ENCODE measurements at places on chromosomes 5 and 9.

GRCh38 chr5:57504357-57504756, 21.7 kb upstream of the ACTBL2 start:
- no peak for DNase-seq

DNA sequence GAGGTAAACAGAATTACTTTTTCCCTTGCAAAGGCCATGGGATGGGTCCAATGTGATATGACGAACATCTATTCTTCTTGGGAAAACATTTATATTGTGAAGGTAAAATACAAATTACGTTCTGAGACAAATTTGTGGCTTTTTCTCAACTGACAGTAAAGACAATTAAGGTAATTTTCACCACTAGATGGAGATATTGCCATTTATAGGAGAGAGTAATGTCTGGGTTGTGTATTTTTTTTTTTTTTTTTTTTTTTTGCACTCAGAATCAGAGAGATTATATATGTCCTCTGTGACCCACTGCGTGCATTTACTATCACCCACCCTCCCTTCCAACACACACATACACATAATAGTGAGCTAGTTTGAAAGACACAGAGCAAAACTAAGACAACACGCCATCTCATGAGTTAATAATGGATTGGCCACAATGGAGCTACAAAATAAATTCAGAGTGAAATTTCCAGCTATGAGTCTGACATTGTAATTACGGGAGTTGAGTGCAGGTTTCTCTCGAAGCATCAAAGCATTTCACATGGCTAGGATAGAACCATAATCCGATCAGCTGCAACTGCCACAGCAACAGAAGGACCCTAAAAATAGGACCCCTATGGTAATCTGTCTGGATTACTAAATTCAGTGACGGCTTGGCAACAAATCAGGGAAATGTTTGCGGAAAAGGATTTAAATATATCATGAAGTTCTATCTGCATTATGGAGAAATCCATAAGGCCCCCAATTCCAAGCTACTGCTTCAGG, 49.2 kb downstream of the ANXA1 start:
- no peak for DNase-seq

DNA sequence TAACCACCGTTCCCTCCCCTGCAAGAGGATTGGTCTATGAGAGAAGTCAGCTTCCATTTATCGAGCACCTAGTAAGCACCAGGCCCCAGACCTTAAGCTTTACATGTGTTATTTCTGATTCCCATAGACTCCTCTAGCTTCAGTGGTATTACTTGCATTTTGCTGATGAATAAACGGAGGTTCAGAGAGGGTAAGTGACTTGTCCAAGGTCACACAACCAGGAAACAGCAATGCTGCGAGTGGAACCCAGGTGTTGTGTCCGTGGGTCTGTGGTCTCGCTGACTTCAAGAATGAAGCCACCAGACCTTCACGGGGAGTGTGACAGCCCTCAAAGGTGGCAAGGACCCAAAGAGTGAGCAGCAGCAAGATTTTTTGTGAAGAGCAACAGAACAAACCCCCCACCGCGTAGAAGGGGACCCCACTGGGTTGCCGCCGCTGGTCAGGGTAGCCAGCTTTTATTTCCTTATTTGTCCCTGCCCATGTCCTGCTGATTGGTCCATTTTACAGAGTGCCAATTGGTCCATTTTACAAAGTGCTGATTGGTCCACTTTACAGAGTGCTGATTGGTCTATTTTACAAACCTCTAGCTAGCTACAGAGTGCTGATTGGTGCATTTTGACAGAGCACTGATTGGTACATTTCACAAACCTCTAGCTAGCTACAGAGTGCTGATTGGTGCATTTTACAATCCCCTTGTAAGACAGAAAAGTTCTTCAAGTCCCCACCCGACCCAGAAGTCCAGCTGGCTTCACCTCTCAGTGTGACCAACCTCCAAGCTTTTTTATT, 29.1 kb upstream of the KCNIP1 start:
- no peak for DNase-seq

DNA sequence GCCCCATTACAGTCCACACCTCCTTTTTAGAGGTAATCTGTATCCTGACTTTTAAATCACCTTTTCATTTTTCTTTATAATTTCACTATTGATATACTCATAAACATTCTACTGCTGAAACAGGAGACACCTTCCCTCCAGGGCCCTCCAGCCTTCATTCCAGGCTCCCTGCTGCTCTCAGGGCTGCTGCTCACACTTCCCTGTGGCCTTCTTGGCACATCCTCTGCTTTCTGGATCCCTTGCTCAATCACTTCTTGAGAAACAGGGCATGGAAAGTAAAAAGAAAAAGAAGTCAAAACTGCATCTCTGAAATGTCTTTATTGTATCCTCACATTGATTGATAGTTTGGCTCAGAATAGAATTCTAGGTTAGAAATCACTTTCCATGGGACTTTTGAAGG, 19.3 kb upstream of the WNT8A start:
- DNase-seq: no peak

DNA sequence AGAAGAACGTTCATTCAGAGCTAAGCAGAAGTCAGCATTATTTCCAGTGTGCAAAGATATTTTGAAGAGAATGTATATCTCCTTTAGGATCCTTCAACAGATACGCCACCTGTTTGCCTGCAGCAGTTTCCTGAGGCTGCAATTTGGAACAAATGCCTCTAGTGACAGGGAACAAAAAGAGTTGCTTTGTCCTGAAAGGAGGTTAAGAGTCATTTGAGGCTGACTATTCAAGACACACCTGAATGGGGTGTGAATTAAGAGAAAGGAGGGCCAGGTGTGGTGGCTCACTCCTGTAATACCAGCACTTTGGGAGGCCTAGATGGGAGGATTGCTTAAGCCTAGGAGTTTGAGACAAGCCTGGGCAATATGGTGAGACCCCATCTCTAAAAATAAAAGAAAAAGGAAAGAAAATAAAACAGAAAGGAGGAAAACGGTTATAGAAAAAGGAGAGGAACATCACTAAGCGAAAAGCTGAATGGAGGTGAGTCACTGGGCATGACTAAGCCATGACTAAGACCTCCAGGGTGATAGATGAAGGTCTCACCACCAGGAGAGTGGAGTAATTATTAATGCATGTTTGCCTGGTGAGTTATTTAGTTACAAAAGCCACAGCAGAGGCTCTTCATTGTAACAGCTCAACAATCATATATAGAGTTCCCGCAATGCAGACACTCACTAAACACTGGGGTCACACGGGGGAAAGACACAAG, 255.2 kb upstream of the TNC start:
- no peak for DNase-seq

DNA sequence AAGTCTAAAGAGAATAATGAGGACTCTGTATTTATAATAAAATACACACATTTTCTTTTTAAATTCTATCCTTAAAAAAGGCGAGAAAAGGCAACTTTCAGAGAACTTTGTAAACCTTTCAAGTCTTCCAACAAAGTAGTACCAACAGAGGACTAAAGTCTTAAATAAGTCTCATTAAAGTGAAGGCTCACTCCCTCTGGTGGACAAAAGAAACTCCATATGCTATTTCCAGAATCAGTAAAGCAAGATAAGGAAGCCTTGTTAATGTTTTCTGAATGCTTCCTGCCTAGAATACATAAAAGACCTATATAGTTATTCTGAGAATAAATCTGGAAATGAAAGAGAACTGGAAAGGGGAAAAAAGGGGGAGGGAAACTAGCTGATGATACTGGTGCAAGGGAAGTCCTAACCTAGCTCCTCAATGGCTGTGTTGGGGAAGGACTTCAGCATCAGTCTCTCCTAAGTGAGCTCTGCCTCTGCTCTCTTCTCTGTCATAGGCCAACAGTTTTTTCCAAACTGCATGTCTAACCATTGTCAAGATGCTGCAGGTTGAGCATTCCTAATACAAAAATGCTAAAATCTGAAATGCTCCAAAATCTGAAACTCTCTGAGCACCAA, 7.2 kb downstream of the HMGCS1 start:
- no peak for DNase-seq

DNA sequence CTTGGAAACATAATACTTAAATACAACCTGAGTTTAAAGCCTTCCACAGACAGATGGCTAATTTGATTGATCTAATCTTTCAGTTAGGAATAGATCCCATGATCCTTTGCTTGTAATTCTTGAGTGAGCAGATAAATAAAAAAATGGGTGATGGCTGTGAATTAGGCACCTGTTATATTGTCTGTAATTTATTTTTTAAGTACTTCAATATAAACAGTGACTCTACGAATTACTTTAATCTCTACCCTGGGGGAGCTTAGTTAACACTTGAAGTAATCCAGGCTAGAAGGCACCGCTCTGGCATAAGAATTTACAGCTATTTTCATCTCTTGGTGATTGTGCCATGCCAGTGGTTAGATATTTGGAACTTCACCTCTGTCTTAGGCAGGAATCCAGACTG, 9.0 kb downstream of the EGFLAM start:
- DNase-seq: no peak

DNA sequence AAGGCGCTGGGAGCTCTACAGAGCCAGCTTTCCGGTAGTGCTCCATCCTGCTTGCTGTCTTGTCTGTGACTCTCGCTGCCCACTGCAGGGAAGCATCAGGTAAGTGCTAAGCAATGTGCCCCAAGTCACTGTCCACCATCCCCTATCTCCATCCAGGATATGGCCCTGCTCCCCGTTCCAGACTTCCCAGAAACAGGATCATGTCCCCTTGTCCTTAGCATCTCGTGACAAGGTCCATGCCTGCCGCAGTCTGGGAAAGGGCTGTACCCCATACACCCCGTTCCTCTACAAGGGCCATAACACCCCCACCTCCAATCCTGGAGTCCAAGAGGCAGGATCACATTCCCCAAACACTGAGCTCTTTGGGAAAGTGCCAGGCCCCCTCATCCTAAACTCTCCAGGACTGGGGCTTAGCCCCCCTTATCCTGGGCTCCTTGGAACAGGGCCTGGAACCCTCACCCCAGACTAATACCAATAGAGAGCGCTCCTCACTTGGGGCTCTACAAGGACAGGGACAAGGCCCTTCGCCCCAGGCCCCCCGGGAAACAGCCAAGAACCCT, 566 bp downstream of the RPP25L start:
- no peak for DNase-seq

GRCh38 chr5:159398936-159399335, 68.6 kb upstream of the IL12B start:
- no peak for DNase-seq

DNA sequence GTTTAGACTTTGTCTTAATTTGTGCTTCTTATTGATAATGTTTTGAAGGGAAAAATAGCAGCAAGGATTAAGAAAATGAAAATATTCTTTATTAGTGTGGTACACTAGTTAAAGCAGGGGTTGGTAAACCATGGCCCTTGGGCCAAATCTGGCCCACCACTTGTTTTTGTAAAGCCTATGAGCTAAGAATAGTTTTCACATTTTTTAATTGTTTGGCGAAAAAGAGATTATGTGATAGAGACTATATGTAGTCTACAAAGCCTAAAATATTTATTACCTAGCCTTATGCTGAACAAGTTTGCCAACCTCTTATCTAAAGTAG, 57.2 kb downstream of the KCNN2 start:
- DNase-seq: no peak

DNA sequence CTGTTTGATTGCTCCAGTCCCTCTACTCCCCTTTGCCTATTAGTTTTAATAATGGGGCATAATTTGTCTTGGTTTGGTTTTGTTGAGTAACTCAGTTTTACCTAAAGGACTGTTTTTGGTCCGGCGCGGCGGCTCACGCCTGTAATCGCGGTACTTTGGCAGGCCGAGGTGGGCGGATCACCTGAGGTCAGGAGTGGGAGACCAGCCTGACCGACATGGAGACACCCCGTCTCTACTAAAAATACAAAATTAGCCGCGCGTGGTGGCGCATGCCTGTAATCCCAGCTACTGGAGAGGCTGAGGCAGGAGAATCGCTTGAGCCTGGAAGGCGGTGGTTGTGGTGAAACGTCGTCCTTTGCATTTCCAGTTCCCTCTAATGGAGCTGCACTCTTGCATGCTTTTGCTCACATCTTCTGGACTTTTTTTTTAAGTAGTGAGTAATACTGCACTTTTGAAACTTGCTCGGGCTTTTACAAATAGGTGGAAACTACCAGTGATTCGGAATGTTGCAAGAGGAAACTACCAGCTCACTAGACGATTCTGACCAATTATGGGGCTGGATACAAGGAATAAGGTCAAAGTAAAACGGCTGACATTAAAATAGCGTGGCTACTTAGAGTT, 721 bp upstream of the MAML1 start:
- peak; percentile 22 for DNase-seq

- no peak for DNase-seq
Measured at GRCh38 chr9:567128-567746, 274.3 kb upstream of the DMRT1 start.

- DNase-seq: no peak
Measured at GRCh38 chr5:23234197-23234596, 273.2 kb upstream of the PRDM9 start.

- DNase-seq: no peak
Measured at GRCh38 chr9:129109952-129110739, 447 bp downstream of the CRAT start.

GRCh38 chr5:44046619-44047364, 342.4 kb downstream of the FGF10 start:
- no peak for DNase-seq

- no peak for DNase-seq
Measured at GRCh38 chr5:98128271-98128670, 645.2 kb upstream of the RGMB start.

GRCh38 chr5:78650531-78650930, 2.0 kb upstream of the LHFPL2 start:
- DNase-seq: no peak

- no peak for DNase-seq
Measured at GRCh38 chr9:112820881-112821280, 69.8 kb downstream of the SLC46A2 start.

DNA sequence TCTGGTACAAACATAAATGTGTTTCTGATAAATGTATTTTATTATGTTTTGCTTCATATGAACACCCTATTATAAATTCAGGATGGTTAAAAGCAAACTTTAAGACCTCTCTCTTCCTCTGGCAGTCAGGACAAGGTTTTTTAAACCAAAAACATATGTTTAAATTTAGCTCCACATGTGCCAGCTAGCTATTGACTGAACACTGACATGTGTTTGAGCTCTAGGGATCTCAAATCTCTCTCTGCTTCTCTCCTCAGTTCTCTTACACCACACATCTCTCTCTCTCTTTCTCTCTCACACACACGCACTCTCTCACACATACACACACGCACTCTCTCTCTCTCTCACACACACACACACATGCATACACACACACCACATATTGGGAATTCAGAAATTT, 150.1 kb upstream of the RFX3 start:
- no peak for DNase-seq

All from DND-41 (cell line).